ENCODE measurements at places on chromosomes 13 and 19.
A peak's percentile ranks its signal among the peaks of the same experiment; 100 is the strongest.

- no peak for ATAC-seq
Observed at GRCh38 chr19:40604647-40605215, 3.6 kb downstream of the LTBP4 start.

GRCh38 chr13:67740871-67741535, 510.9 kb upstream of the PCDH9 start:
- ATAC-seq: no peak

- no peak for ATAC-seq
Observed at GRCh38 chr13:76754414-76754813, 131.8 kb downstream of the KCTD12 start.

DNA sequence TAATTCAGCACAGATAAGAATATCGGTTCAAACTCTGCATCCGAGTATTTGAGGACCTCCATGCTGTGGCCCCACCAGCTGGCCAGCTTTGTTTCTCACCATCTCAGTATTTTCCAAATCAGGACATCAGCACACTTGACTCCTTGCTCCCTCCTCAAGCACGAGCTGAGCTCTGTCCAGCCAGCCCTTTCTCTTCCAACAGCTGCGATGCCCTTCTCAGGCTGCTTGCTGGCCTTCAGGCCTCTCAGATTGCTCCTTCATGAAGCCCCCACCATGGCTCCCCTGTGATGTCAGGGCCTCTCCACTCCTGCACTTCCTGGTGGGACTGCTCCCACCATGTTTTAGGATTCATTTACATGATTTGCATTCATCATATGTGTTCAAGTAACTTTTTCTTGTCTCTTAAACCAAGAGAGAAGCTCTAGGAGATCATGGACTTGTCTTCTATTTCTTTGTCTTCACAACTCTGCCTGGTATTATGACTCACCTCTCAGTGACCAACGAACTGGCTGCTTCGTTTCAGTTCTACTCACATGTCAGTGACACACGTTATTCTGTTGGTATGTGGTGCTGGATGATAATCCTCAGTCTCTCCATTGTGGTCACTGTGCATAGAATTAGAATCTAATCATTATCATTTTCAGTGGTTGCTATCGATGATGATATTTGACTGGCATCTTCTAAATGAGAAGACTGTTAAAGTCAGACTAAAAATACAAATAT, 471.7 kb downstream of the EFNB2 start:
- no peak for ATAC-seq

DNA sequence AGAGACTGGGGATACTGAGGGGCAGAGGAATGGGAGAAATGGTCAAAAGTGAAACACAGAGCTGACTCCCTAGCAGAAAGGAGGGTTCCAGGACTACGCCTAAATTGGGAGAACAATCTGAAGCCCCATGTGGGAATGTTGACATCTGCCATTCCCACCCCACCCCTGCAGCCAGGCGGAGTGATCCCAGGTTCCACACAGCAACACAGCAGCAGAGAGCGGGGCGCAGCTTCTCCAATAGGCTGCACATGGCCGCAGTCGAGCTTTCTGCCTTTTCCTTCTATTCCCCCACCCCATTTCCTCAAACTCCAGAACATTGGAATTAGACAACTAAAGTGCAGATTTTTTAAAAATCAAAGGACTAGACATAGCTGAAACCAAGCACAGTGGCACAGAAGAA, 104.7 kb downstream of the UBL3 start:
- ATAC-seq: no peak

DNA sequence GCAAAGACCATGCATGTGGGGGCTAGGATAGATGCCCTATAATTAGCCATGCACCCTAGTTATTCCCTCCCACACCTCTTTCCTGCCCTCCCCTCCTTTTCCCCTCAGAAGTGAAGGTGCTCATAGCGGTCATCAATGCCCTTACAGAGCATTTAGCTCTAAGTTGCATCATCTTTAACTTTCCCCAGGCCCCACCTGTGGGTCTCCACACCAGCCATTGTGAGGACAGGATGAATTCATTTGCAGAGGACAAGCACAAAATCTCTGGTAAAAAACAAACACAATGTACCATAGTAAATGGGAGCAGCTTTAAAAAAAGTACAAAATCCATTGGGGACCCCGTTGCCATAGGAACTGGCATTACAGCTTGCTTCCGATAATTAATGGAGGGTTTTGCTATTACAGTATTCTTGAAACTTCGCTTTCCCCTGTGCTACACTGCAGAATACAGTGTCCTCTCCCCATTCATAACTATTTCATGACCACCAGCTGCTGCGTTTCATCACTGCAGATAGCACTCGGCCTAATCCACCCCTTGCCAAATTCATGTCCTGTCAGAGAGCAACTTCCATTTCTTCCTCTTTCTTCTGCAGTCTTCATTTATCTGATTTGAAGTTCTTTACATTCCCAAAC, 110.5 kb downstream of the ZDHHC20 start:
- ATAC-seq: no peak

GRCh38 chr19:35822579-35822978, 9.9 kb upstream of the PRODH2 start:
- ATAC-seq: no peak

GRCh38 chr13:23383151-23383550, 50.4 kb downstream of the SACS start:
- ATAC-seq: no peak

- ATAC-seq: no peak
Observed at GRCh38 chr19:46256855-46257254, 27.3 kb downstream of the IGFL1 start.

DNA sequence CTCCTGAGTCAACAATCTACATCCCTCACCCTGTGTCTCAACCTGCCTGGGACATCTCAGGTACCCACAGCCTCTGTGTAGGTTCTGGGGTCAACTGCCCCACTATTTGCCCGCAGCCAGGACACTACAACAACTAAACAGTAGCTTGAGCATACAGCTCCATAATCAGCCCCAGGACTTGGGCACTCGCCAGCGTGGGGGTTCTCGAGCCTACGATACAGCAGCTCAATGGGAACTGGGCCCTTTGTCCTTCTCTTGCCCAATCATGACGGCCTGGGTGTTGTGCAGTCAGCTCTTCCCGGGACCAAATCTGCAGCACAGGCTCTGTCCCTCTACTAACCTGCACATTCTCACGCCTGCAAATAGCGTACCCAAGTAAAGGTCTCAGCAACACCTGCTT, 1.3 kb downstream of the ZNF180 start:
- ATAC-seq: no peak

- peak; percentile 86 for ATAC-seq
Observed at GRCh38 chr13:30744056-30744680, 8.8 kb downstream of the ALOX5AP start.

- no peak for ATAC-seq
Observed at GRCh38 chr13:25689539-25689938, 317.8 kb downstream of the ATP8A2 start.

- no peak for ATAC-seq
Observed at GRCh38 chr19:4375164-4376027, 25.0 kb downstream of the SH3GL1 start.

- peak; percentile 28 for ATAC-seq
Observed at GRCh38 chr19:45632468-45633196, 6.6 kb downstream of the EML2 start.

DNA sequence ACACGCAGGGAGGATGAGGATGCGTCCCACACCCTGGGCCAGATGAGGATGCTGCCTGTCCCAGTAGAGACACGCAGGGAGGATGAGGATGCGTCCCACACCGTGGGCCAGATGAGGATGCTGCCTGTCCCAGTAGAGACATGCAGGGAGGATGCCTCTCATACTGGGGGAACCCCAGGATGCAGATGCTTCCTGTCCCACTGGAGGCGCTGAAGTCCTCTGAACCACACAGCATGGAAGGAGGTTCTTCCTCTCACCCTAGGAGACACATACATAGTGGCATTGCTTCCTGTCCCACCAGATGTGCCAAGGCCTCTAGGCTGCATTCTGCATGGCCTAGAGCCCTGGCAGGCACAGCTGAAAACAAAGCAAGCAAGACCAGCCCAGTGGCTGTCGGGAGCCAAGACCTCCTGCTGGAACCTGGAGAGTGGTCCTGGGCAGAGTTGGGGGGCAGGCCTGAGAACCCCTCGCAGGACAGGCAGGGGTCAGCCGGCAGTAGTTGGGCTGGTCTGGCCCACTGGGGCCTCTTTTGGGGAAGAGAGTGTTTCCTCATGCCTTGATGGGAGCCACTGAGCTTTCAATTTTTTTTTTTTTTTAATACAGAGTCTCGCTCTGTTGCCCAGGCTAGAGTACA, 4.3 kb downstream of the HPN start:
- ATAC-seq: peak; percentile 77

DNA sequence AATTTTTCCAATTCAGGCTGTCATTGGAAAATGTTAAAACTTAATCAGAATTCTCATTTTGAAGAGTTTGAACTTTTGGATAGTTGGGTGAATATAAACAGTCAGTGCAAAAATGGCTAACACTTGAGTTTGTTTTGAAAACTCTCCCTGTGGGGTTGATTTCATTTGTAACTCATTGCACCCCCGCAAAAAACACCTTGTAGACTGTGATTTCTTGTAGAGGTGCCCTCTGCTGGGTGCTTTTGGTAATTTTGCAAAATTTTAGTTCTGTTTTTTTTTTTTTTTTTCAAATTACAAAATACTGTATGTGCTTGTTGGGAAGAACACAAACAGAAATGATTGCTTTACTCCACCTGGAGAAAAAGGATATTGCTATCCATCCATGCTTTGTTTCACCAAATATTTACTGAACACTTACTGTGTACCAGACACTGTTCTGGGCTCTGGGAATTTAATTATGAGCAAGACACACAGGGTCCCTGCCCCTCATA, 28.2 kb upstream of the GPI start:
- no peak for ATAC-seq

DNA sequence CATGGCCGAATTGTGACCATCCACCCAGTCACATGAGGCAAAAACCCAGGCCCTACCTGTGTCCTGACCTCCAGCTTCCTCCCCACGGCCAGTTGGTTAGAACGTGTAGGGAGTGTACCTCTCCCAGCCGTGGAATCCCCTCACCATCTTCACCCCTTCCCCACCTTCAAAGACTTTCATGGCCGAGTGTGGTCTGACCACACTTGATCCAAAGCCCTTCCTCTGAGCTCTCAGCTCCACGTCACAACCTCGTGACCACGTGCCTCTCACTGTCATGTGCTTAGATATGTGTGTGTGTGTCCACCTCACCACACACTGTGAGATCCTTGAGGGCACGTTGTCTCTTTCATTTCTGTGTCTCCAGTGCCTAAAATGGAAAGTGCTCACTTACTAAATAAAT, 48.6 kb upstream of the UBE2L5 start:
- peak; percentile 21 for ATAC-seq

GRCh38 chr19:10892256-10892655, 20.9 kb downstream of the CARM1 start:
- no peak for ATAC-seq

DNA sequence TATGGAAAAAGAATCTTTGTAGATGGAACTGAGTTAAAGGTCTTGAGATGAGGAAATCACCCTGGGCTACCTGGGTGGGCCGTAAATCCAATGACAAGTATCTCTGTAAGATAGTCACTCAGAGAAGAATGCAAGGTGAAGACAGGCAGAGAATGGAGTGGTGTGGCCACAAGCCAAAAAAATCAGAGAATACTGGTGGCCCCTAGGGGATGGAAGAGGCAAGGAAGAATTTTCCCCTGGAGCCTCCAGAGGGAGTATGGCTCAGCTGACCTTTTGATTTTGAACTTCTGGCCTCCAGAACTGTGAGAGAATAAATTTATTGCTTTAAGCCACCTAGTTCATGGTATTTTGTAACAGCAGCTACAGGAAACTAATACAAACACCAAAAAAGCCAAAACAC, 32.7 kb upstream of the CSNK1A1L start:
- ATAC-seq: no peak

DNA sequence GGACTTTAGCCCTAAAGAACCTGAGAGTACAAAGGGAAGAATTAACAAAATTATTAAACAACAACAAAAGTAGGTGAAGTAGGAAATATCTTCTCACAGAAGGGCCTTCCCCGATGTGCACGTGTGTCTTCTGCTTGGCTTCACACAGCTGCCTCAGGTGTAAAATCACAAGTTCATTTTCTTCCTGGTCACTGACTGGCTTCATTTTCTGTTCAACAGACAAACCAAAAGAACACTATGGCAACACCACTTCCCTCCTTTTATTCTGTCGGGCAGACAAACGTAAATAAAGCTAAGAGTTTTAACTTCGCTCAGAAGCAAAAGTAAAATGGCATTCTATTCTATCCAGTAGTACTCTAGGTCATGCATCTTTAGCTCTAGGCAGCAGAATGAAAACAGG, 140.9 kb downstream of the TBC1D4 start:
- ATAC-seq: no peak

DNA sequence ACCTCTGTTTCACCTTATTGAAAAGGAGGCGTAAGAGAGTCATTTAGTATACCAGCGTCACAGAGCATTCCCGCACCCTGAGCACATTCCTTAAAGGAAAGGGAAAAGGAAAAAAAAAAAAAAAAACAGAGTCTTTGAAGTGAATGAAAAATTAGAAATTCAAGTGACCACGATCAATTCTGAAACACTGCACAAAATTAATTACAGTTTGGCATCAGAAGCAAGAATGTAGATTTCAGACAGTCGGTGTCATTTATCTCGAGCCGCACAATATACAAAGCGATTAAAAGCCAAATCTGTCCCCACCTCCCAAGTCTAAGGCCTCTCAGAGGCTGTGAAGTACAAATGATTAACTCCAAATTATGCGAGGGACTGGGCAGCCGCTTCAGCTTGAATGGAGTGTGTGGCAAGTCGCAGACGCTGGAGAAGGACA, 173.7 kb upstream of the ZNF507 start:
- ATAC-seq: no peak

DNA sequence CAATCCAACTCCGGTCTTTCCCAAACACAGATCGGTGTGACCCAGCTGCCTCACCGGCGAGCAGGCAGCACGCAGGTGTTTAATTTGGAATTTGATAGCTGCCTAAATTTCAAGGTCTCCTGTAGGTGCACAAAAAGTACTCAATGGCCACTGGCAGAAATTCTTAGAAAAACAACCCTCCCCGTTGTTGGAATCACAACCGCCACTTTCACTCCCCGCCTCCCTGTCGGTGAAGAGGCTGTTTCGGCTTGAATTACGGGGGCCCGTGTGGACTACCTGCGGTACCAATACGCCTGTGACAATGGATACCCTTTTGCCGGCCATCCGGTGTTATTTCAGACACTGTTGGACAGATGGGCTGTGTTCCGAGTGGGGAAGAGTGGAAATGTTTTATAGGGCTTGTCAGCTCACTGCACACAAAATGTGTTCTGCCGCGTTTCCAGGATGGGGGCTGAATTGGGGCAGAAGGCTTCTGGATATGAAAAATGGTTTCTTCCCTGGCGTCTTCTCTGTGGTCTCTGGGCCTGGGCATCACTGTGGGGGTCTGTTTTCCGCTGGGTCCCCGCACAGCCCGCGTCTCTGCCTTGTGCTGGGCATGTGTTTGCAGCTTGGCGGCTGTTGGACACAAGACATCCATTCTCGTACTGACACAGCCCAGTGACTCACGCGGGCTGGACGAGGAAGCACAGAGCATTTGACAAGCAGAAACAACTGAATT, 45.4 kb downstream of the ZIC5 start:
- no peak for ATAC-seq

GRCh38 chr13:110407531-110407930, 100.4 kb downstream of the COL4A2 start:
- no peak for ATAC-seq

DNA sequence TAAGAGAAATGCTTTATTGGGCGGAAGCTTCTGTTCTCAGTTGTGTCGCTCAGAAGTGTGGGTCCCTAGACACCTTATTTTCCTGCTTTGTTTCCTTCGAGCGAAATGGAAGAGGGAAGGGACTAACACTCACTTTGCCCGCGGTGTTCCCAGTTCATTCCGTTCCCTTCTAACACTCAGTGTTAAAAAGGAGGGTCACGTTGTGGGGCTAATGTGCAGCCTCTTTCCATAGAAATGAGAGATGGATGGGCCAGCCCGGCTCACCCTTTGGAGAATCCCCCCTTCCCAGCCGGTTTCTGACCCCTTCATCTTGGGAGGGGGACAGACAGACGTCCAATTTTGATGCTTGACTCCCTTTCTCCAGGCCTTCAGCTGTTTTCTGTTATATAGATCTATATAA, 2.3 kb downstream of the ATP11A start:
- no peak for ATAC-seq
